GM12891 (cell line): ENCODE measurements at places on chromosomes 2 and 18.

DNA sequence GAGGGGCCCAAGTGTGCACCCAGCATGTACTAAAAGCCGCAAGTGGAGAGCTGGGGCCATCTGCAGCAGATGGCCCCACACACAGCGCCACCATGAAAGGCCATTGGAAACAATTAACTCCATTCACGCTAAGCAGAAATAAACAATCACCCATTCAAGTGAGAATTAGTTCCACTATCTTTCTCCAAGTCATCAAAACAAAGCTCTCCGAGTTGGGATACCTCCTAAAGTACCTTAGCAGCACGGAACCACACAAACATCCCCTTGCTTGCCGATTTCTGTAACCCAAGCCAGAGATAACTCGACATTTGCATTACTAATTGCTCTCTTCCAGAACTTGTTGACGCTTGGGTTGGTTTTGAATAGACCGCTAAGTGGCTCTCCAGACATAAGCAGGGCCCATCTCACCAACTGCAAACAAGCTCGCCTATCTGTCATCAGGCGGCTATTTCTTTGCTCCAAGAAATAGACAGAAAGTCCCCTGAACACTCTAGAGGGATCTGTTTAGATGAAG is 840.6 kb upstream of the SALL3 start:
- DNase-seq: no peak

DNA sequence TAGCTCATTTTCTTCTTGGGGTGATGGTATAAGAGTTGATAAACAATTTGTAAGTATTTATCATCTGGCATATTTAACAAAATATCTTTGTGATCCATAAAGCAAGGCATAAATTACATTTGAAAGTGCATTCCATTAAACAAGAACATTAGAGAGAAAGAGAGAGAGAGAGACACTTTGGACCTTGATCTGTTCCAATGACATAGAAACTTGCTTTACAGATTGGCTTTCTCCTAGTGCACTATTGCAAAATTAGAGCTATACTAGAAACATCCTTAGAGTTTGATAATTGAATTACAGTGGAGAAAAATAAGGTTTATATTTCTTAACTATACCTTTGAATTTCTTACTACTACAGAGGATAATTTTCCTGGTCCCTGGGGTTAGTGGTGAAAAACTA is 5.7 kb upstream of the ACADL start:
- DNase-seq: no peak

GRCh38 chr2:207042841-207043240 is 103.5 kb downstream of the CPO start:
- no peak for DNase-seq

DNA sequence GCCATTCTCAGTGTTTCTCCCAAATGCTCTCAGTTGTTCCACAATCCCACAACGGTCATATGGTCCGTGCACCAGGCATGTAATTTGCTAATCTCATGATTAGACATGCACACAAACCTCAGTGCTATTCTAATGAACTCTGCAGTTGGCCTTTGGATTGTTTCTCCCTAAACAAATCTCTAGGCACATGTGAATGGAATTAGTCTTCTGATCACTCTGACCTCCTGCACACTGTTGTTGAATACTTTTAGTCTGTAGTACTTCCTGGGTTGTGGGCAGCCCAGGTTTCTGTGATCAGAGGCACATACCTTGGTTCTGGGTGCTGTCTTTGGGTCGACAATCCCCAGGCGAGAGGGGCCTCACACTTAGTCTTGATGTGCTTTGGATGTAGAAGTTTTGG is 498.7 kb upstream of the SPRED2 start:
- DNase-seq: no peak

DNA sequence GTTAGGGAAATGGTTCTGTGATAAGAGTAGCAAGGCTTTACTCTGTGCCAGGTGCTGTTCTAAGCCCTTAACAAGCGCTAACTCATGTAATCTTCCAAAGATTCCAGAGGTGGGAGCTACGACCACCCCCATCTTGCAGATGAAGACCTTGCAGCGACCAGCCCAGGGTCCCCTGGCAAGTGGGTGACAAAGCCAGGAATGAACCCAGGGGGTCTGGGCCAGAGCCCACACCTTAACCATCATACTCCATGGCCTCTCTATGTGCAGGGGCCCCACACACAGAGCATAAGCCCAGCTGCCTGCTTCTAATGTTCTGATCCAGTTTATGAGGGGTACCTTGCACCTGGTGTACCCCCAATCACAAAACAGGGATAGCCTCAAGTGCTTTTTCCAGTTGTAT is 105.3 kb downstream of the ZBTB7C start:
- DNase-seq: no peak
